ENCODE measurements at places on chromosomes 12 and 14.

GRCh38 chr12:18970603-18971002 is 158.9 kb upstream of the PLEKHA5 start:
- no peak overlapping the region for H3K4me3 ChIP-seq
- H3K27ac ChIP-seq: no peak overlapping the region

GRCh38 chr14:84108746-84109457 is 1421.0 kb upstream of the FLRT2 start:
- no peak overlapping the region for H3K27ac ChIP-seq
- H3K27me3 ChIP-seq: no peaks in the 10 kb centered on the region
- no peaks in the 10 kb centered on the region for H3K36me3 ChIP-seq
- no peaks in the 10 kb centered on the region for H3K4me1 ChIP-seq
- H3K4me3 ChIP-seq: no peak overlapping the region
- DNase-seq: no peak

DNA sequence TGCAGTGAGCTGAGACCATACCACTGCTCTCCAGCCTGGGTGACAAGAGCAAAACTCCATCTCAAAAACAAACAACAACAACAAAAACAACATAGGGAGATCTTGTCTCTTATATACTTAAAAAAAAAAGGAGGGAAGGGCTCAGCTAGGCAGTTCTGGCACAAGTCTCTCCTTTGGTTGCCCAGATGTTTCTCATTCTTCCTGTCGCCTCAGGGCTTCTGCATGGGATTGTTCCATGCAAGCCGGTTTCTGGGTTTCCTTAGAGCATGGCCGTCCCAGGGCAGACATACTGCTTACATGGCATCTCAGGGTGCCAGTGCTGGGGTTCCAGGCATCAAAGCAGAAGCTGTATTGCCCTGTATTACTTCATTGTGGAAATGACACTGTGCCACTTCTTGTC is 5.2 kb upstream of the SLC8B1 start:
- H3K36me3 ChIP-seq: no peaks in the 10 kb centered on the region
- H3K27me3 ChIP-seq: no peaks in the 10 kb centered on the region
- no peak overlapping the region for H3K4me3 ChIP-seq

DNA sequence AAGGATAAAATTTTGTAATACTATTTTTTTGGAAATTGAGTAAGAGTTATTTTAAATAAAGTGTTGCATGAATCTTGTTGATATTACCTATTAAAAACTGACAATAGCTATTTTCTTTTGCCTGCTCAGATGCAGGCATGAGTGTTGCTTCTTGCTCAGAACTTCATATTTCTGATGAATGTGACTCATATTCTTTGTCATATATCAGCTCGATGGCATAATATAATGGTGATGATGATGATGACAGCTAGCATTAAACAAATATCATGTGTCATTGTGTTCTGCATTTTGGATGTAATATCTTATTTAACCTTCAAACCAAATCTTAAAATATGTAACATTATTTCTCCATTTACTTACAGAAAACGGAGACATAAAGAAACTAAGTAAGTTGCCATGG is 605.5 kb upstream of the FOXG1 start:
- H3K4me3 ChIP-seq: no peak overlapping the region
- no peak for DNase-seq
- no peaks in the 10 kb centered on the region for H3K27me3 ChIP-seq
- no peaks in the 10 kb centered on the region for H3K36me3 ChIP-seq

- no peak within 1 kb of the TSS for H3K27ac ChIP-seq
- peak within 1 kb of the TSS; percentile 33 for H3K4me3 ChIP-seq
- H3K4me1 ChIP-seq: peaks cover 19% of the 10 kb centered on the region
- H3K27me3 ChIP-seq: no peaks in the 10 kb centered on the region
Observed at GRCh38 chr12:55742719-55743405, at the start of gene GDF11. GDF11 (plus strand) TSS chr12:55743122; CDS start chr12:55743317, 195 bp downstream.

DNA sequence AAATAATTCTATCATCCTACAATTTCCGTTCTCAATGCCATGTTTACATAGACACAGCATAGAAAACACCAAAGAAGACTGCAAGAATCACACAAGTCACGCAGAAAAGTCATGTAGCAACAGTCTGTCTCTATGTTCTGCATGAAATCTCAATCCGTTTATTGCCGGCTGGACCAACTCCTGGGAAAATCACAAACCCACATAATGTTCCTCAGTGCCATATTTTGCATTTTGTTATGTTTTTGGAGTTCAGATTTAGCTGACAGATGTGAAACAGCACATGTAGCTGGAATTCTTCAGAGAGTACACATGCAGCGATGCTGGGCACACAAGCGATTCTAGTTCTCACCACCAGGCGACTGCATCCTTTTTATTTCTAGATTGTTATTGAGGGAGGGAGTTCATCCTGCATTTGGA is 193.1 kb downstream of the APAF1 start:
- no peak overlapping the region for H3K4me3 ChIP-seq
- H3K27ac ChIP-seq: no peak overlapping the region
- no peaks in the 10 kb centered on the region for H3K4me1 ChIP-seq
- no peak for DNase-seq
- no peaks in the 10 kb centered on the region for H3K36me3 ChIP-seq
- no peaks in the 10 kb centered on the region for H3K27me3 ChIP-seq

GRCh38 chr12:113097716-113098440 is 37.7 kb downstream of the RASAL1 start:
- peak; percentile 51 for DNase-seq
- no peaks in the 10 kb centered on the region for H3K27me3 ChIP-seq
- H3K27ac ChIP-seq: no peak overlapping the region
- no peaks in the 10 kb centered on the region for H3K36me3 ChIP-seq
- no peak overlapping the region for H3K4me3 ChIP-seq

- H3K4me3 ChIP-seq: no peak overlapping the region
- H3K27ac ChIP-seq: no peak overlapping the region
- DNase-seq: no peak
- H3K27me3 ChIP-seq: no peaks in the 10 kb centered on the region
- H3K4me1 ChIP-seq: no peaks in the 10 kb centered on the region
- H3K36me3 ChIP-seq: no peaks in the 10 kb centered on the region
Observed at GRCh38 chr14:93989939-93990338, 7.2 kb upstream of the CCDC197 start.
